ENCODE measurements at places on chromosomes 5 and 9.

DNA sequence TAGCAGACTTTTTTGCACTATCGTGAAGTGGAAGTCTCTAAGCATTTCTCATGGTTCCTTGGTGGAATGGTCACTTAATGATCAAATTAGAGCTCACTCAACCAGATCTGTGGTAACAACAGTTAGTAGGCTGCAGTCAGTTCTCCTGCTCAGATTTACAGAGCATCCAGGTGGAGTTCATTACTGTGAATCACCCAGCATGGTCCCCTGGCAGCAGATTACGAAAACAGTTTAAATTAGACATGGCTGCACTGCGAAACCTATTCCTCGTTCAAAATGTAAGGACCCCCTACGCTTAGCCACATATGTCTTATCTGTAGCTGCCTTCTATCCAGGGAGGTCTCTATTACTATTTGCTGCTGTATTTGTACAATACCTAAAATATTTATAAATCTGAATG, 823.6 kb upstream of the ARRDC3 start:
- DNase-seq, result no peak

DNA sequence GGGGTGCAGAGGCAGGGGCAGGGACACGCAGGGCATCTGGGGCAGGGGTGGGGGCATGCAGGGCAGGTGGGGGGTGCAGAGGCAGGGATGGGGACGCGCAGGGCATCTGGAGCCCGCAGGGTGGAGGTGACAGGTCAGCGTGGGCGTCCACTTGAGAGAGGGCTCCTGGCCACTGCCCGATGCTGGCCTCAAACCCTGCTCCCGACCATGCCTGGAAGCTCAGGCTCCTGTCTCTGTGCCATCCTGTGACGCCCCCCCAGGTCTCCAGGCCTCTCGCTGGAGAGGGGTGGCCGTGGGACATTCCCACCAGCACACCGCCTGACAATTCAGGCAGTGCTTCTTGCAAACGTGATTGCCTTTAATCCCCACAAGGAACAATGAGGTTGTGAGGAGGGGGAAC, 33.0 kb downstream of the ZDHHC11B start:
- DNase-seq, result no peak

DNA sequence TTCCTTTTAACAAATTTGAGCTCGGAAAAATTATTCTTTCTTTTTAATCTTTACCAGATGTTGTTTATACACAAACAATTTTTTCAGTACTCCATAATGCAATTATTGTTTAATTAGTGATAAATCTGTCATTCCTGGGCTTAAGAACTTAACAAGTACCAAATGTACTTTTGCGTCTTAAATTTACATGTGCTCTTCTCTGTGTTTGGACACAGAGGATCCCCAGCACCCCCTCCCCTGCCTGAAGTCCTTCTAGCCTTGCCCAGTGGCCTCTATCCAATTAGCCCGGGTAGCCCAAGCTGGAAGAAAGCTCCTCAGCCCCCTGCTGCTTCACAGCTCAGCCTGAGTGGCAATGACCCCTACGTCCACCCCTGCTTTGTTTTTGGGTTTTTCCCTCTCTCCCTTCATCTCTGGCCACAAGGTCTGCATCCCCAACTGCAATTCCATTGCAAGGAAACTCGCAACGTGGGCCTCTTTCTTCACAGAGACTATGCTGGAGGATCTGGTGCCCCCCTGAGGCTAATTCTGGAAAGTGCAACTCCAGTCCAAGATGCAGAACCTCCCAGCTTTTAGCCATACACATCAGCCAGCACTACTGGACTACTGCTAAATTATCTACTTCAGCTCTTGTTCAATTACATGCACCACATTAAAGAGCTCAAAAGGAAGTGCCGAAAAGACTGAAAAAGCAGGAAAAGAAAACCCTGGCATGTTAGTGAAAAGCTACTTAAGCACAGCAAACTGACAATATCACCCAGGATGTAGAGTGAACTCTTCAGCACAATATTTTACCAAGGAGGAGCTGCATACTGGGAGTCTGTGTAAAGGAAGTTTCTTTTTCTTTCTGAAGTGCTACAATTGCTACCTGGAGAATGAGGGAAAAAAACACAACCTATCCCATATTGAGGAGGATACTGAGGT, 186.2 kb downstream of the FANCC start:
- DNase-seq, result peak; percentile 75

DNA sequence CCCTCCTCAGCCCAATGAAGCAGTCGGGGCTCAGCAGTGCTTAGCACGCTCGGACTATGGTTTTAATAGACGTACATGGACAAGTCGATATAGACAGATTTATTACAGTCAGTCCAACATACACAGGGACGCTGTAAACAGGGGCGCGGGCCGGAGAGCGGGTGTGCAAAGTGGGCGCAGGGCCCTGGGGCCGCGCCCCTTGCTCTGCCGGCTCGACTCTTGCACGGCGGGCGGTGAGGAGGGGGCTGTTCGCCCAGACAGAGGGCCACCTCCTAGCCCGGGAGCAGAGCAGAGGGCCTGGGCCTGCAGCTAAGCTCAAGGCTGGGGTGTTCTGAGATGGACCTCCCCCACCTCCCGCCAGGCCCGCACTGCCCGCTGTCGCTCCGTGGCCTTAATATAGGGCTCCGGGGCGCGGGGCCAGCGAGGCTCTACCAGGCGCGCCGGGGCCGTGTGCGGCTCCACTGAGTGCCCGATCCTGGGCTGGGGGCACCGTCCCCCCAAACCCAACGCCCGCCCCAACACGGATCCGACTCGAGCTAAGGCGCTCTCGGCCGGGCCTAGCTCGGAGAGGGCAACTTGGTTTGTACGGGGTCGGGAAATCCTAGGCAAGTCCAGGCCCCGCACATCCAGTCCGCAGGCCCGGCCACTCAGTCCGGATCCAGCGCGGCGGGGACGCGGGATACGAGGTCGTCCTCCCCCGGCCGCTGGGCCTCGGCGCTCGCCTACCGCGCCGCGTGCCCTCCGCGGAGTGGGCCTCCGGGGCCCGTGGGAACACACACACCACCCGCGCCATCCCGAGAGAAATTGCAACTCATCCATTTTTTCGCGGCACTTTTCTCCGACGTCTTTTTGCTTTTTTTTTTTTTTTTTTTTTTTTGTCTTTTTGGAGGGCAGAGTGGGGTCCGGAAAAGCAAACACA, 6.1 kb downstream of the PITX1 start:
- DNase-seq, result no peak

DNA sequence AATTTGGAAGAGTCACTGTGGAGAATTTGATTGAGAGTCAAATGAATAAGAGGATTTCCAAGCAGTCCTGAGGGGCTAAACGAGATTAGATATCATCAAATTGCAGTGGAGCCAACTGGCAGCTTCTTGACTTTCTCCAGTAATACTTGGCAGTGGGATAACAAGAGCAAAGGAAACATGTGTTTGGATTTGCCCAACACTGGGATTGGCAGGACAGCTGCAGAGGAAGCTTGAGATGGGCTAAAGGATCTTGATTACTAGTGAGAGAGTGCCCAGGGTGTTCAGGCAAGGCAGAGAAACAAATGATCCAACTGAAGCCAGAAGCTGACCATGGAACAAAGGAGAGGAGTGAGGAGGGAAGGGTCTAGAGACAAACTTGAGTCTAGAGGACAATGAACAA, 356.0 kb upstream of the ISL1 start:
- DNase-seq, result no peak

DNA sequence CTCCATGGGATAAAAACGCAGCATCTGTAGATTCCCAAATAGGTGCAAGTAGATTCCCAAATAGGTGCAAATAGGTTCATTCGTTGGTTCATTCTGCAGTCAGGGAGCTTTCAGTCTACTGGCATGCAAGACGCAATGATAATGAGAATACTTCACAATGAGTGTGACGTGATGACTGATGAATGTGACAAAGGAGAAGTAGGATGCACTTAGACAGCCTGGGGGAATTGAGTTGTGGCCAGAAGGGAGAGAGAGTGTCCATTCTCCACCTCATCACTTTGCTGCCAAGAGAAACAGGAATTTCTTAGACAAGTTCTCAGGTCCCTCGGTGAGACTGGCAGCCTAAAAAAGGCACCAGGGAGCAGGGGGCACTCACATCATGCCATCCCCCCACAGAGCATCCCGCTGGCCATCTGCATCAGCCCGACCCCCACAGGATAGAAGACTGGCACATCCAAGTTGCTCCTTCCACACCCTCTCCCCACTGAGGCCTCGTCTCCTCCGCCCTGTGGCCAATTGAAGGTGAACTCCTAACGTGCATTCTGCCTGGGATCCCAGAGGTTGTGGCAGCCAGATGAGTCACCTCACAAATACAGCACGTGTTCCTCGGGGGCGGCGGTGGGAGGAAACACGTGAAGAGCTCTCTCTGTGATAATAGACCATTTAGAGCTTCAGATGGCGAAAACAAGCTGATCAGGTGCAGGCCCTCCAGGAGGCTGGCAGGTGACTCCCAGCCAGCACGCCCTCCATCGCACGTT, 19.9 kb upstream of the KCNIP1 start:
- peak; percentile 30 for DNase-seq

- DNase-seq, result no peak
Observed at GRCh38 chr9:137266585-137267453, 10.7 kb upstream of the TOR4A start.

- DNase-seq, result no peak
Observed at GRCh38 chr5:171143171-171143570, 165.9 kb upstream of the TLX3 start.

- no peak for DNase-seq
Observed at GRCh38 chr5:116595498-116595897, 20.9 kb upstream of the SEMA6A start.

DNA sequence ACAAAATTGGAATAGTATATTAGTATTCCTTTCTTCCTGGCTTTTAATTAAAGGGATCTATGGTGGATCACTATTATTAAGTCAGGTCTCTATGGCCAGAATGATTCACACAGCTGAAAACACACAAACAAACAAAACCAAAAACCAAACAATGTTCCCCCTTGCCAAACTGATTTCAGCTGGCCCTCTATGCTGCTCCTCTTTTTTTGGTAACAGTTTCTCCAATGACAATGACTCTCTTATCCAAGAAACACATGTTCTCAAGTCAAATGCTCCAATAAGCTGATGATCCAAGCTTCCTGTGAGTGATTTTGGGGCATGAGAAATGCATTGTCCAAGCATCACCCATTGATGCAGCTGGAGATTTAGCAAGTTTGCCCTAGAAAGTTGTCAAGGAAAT, 193.4 kb upstream of the TUT7 start:
- no peak for DNase-seq
